ENCODE measurements at places on chromosomes 6 and 20. TPM values are rescaled to one million over a fixed set of nuclear protein-coding genes. Genes with fewer than 3 reads are reported as not detected.

- no peak for DNase-seq
Measured at GRCh38 chr6:3701631-3702030, 49.9 kb downstream of the PXDC1 start.

- no peak for DNase-seq
Measured at GRCh38 chr6:133683606-133684005, 205.3 kb upstream of the TCF21 start.

- DNase-seq: no peak
Measured at GRCh38 chr20:49356676-49357075, 78.8 kb upstream of the ZNFX1 start.

The IYD gene
- total RNA-seq: not detected

The C6orf141 gene
- 7.6 TPM for total RNA-seq

Data from sciatic nerve (tissue), 2 donors.